Amniotic epithelial cell (primary cell): ENCODE measurements at places on chromosomes 6 and 20.

GRCh38 chr6:96522465-96523009, 931 bp downstream of the UFL1 start:
- DNase-seq: peak; percentile 27

- no peak for DNase-seq
These were observed 29.7 kb downstream of the CHMP4B start for GRCh38 chr20:33840759-33841435.

- DNase-seq: no peak
These were observed 79.7 kb downstream of the RNF217 start for GRCh38 chr6:125041740-125042459.

DNA sequence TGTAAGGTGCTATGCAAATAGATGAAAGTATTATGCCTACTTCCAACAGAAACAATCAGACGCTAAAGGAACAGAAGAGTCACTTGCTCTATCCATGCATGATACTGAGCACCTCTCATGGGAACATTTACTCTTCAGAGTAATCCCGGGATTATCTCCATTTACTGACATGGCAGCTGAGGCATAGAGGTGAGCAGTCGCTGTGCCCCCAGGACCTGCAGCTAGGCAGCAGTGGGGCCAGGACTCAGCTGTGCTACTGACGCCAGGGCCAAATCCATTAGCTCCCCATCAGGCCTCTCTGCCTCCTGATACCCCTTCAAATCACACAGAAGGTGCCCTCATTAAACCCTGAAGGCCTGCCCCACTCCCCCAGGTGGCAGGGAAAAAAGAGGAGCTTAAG, 51.9 kb downstream of the TRAM2 start:
- DNase-seq: no peak
